ENCODE measurements at places on chromosomes 4 and X.

- no peak for DNase-seq
Measured at GRCh38 chr4:90246816-90247215, 119.6 kb downstream of the CCSER1 start.

GRCh38 chr4:148961526-148961925, 519.3 kb upstream of the NR3C2 start:
- DNase-seq = no peak

- no peak for DNase-seq
Measured at GRCh38 chrX:103607364-103608305, at the start of gene TCEAL3. Gene TCEAL3 (plus strand): TSS chrX:103607963. CDS start chrX:103609065, 1,102 bp downstream.

GRCh38 chr4:73221734-73222133, 36.9 kb downstream of the ANKRD17 start:
- DNase-seq = no peak

DNA sequence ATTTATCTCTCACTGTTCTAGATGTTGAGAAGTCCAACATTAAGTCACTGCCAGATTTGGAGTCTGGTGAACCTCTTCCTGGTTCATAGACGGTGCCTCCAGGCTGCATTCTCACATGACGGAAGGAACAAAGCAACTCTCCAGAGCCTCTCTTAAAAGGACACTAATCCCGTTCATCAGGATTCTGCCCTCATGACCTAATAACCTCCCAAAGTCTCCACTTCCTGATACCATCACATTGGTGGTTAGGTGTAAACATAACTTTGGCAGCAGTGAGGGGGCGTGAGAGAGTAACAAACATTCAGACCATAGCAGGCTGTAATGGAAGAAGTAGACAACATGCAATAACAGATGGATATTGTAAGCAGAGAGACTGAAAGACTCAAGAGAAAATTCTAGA, 388.6 kb downstream of the PDHA2 start:
- no peak for DNase-seq

DNA sequence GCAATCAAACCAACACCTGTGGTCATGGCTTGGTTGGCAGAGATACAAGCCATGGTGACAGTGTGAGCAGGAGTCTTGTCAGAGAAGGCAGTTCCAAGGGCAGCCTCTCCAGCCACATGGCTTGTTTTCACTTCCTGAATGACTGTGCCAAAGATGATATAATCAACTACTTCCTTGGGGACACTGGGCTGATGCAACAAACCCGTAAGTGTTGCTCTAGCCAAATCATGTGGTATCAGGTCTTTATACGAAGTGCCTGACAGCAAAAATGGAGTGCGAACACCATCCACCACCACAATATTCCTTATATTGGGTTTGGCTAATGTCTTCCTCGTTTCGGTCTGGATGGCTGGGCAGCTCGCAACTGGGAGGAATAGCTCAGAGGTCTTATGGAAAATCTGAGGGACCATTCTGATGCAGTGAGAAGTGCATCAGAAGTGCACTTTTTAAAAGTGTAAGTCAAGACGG, 922.0 kb downstream of the NLGN4X start:
- no peak for DNase-seq

- no peak for DNase-seq
Measured at GRCh38 chrX:130120746-130121504, 10.6 kb upstream of the ELF4 start.

GRCh38 chrX:148813422-148813821, 313.0 kb downstream of the AFF2 start:
- DNase-seq = no peak

GRCh38 chrX:12352922-12353321, 214.6 kb downstream of the FRMPD4 start:
- no peak for DNase-seq

- DNase-seq = no peak
Measured at GRCh38 chrX:10070714-10071436, 85.9 kb upstream of the CLCN4 start.

DNA sequence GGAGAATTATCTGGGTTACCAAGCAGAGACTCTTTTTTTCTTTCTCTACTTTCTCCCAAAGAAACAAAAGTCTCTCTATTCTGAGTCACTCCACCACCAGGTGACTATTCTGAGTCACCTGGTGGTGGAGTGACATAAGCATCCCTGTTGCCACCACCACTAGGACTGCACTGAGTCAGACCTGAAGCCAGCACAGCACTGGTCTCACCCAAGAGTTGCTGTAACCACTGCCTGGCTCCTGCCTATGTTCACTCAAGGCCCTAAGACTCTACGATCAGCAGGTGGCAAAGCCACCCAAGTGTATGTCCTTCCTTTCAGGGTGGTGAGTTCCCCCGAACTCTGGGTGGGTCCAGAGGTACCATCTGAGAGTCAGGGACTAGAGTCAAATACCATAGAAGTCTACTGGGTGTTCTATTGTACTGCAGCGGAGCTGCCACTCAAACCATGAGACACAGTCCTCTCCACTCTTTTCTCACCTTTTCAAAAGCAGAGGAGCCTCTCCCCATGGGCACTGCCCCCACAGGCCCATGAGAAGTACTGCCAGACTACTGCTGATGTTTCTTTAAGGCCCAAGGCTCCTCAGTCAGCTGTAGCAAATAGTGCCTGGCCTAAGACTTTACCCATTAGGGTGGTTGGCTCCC, 209.6 kb upstream of the IRS4 start:
- no peak for DNase-seq

GRCh38 chrX:69074726-69075125, 90.5 kb downstream of the PJA1 start:
- no peak for DNase-seq

- DNase-seq = no peak
Measured at GRCh38 chr4:145177511-145177905, 2.9 kb downstream of the OTUD4 start.

GRCh38 chrX:46703980-46704379, 54.9 kb downstream of the SLC9A7 start:
- no peak for DNase-seq

DNA sequence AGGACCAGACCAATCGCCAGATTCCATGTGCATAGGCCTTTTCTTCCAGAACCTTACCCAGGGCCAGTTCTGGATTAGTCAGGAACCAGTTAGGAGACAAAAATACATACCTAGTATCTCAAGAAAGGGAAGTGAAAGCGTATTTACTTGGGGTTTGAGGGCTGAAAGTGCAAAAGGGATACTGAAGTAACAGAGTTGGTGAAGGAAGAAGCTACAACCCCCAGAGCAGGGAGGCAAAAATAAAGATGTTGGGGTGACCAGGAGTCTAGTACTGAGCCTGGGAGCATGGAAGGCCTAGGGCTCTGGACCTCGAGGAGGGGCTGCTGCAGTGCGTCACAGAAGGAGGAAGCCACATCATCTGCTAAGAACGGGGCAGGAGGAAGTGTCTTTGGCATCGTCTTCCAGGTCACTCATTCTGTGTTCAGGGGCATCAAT, 38.3 kb downstream of the TKTL1 start:
- DNase-seq = no peak

DNA sequence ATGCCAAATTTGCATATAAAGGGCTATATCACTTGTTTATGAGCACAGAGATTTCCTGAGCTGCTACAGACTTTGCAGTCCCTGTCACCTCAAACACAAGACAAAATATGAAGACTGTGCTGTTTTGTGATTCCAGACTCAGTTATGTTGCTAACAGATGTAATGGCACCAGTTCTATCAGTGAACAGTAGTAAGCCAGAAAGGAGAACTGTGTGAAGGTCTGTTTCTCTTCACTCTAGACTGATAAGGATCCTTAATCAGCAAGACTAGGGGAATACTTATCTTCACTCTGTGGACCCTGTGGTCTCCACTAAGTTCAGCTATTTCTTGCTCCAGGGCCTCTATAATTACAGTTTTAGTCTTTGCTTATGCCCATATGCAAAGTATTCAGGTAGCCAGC, 82.7 kb downstream of the ANXA5 start:
- DNase-seq = no peak

DNA sequence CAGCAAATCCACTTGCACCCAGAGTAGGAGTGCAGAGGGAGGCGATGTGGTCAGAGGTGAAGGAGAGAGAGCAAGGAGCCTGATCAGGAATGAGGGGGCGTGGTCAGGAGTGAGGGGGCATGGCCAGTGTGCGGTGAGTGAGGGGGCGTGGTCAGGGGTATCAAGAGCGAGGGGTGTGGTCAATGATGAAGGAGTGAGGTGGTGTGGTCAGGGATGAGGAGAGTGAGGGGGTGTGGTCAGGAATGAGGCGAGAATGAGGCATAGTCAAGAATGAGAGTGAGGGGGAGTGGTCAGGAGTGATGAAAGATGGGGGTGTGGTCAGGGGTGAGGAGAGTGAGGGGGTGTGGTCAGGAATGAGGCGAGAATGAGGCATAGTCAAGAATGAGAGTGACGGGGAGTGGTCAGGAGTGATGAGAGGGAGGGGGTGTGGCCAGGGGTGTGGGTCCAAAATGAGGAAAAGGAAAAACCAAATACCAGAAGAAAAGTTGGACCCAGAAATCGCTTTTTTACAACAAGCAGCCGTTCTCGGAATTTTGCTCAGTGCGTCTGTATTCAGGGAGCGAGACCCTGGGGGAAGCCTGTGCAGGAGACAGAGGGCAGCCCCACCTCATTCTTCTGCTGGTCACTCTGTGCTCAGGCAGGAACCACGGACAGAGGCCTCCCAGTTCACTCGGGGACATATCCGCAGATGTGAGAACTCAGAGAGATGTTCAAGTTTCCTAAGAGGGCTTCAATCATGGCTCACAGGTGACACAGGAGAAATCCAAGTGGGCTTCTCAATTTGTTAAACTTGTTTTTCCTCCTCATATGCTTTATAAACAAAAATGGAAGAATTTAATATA, 47.5 kb downstream of the MAGEA1 start:
- DNase-seq = no peak

GRCh38 chrX:80335062-80335830, 85.0 kb upstream of the TENT5D start:
- DNase-seq = no peak

DNA sequence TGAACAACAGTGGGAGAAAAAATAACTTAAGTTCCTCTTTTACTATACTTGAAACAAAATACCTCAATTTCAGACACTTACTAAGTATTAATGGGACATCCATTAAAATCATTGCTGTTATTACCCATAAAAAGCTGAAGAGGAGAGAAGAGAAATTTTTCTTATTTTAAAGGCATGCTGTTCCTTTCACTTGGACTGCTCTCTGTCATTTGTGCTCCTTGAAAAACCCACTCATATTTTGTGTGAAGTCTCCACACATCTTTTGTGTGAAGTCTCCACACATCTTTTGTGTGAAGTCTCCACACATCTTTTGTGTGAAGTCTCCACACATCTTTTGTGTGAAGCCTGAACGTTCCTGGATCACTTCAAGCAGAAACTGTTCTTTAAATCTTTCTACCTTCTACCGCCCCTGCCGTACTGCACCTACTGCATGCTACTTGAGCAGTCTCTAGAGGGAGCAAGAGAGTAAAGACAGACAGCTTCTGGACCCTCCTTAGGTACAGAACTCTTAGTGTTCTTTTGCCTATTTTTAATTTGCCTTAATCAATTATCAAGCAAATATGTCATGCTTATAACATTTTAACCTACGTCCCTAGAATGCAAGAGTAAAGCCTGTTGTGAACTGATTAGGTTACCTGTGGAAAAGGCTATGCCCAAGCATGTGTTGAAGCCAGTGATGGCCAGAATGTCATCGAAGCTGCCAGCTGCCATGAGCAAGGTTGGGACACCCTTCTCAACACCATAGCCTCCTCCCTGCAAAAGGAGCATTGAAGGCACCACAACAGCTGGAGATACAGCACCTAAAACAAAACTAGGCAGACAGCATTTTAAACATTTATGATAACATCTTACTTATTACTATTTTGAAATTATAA, 27.1 kb upstream of the SLC9B1 start:
- DNase-seq = peak; percentile 5

- DNase-seq = no peak
Measured at GRCh38 chr4:147794787-147795413, 63.0 kb downstream of the ARHGAP10 start.

GRCh38 chr4:7831858-7832730, 107.6 kb downstream of the AFAP1 start:
- no peak for DNase-seq

DNA sequence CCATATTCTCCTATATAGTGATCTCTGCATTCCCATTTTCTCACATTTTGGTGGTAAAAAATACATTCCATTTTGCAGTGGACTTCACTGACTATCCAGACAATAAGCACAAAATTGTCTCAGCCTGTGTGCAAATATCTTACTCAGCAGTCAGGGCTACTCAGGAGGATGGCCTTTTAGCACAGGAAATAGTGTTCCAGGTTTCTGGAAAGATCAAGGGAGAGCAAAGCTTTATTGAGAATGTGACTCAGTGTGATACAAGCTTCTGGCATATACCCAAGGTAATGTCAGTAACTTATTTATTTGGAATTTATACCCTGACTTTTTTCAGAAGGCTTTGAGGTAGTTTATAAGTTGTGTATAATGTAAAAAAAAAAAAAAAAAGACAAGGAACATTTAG, 233.4 kb downstream of the TEX13A start:
- DNase-seq = no peak

DNA sequence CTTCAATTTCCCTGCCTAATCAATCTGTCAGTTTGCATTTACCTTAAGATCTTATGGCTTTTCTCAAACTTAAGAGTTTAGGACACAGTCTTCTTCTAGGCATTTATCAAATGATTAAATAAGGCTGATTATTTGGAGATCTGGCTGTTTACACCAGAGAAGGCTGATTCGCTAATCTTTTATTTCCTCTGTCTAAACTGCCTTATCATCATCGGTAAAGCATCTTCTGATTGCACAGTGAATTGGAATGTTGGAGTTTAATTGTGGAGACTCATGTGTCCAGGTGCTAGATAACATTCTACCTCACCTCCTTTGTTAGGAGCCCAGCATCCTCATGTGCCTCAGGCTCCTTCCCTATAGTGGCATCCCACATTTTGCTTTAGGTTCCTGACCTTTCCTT, 100.3 kb upstream of the DDIT4L start:
- DNase-seq = no peak

- no peak for DNase-seq
Measured at GRCh38 chr4:176660561-176660960, 132.2 kb downstream of the VEGFC start.

DNA sequence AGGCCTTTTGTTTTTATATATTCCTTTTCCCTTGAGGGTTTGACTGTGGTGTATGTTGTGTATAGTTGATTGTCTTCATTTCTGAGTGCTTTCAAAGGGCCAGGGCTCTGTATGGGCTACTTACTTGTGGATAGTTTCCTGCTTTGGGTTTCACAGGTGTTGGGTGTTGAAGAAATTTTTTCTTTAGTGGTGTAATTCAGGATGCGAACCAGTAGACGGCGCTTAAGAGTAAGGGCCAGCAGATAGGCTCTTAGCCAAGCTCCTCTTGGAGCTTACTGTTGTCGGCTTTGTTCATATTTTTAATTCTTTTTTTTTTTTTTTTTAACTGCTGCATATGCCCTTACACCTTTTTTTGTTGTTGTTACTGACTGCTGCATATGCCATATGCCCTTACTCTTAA, 276.3 kb upstream of the GALNT7 start:
- no peak for DNase-seq

- no peak for DNase-seq
Measured at GRCh38 chr4:25080571-25080970, 49.8 kb upstream of the LGI2 start.

GRCh38 chr4:90994851-90995574, 867.8 kb downstream of the CCSER1 start:
- no peak for DNase-seq

Measured in AG09319 (cell line).